ENCODE measurements at places on chromosomes 5 and 9.

- DNase-seq = no peak
Observed at GRCh38 chr9:100408546-100409175, 18.3 kb upstream of the MSANTD3 start.

- DNase-seq = no peak
Observed at GRCh38 chr9:8514760-8515159, 715.2 kb upstream of the DMAC1 start.

- peak; percentile 61 for DNase-seq
Observed at GRCh38 chr5:92309336-92309991, 926.3 kb upstream of the ARRDC3 start.

GRCh38 chr9:33012328-33013069 lies 11.1 kb upstream of the APTX start:
- DNase-seq = no peak

DNA sequence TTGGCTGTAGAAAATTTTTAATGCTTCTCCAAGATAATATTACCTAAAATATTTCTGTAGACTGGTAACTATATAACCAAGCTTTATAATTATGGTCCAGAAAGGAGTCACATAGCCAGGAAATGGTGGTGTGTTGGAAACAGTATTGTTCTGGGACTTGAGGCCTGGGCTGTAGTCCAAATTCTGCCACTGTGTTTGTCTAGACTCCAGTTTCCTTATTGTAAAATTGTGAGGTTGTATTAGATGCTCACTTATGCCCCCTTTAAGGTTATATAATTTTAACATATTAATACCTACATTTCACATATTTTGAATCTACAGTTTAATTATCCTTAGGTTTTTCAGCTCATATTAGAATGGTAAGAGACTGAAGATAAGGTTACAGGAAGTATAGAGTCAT lies 42.4 kb downstream of the STX17 start:
- DNase-seq = peak; percentile 16
